Stimulated activated CD4-positive, alpha-beta T cell treated with anti-CD3 and anti-CD28 coated beads, TNF-alpha, amount 100 ng/mL, for 1 hour (primary cell): ENCODE measurements at places on chromosomes 11 and 22.

DNA sequence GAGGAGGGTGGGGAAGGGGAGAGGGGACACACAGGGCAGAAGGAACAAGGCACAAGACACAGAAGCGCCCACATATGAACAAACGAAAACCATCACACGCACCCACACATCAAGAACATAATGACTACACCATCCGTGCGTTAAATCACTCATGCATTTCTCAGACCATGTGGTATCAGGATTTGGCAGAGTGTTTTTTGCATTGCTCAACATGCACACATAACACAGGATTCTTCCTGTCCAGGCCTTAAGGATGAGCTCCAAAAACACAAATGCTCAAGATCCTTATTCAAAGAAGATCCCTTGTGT, 309.5 kb downstream of the CADM1 start:
- no peak for DNase-seq

- DNase-seq = no peak
Observed at GRCh38 chr11:34161812-34162492, 56.5 kb downstream of the NAT10 start.

- no peak for DNase-seq
Observed at GRCh38 chr11:118657238-118657637, 22.2 kb downstream of the TREH start.

- DNase-seq = peak; percentile 39
Observed at GRCh38 chr11:73625696-73626318, 20.6 kb upstream of the PLEKHB1 start.

- no peak for DNase-seq
Observed at GRCh38 chr11:61154528-61154927, 6.7 kb downstream of the VPS37C start.

- DNase-seq = no peak
Observed at GRCh38 chr11:19441752-19442553, 201.2 kb upstream of the E2F8 start.

GRCh38 chr22:20783844-20784723, 10.2 kb downstream of the SERPIND1 start:
- DNase-seq = no peak

DNA sequence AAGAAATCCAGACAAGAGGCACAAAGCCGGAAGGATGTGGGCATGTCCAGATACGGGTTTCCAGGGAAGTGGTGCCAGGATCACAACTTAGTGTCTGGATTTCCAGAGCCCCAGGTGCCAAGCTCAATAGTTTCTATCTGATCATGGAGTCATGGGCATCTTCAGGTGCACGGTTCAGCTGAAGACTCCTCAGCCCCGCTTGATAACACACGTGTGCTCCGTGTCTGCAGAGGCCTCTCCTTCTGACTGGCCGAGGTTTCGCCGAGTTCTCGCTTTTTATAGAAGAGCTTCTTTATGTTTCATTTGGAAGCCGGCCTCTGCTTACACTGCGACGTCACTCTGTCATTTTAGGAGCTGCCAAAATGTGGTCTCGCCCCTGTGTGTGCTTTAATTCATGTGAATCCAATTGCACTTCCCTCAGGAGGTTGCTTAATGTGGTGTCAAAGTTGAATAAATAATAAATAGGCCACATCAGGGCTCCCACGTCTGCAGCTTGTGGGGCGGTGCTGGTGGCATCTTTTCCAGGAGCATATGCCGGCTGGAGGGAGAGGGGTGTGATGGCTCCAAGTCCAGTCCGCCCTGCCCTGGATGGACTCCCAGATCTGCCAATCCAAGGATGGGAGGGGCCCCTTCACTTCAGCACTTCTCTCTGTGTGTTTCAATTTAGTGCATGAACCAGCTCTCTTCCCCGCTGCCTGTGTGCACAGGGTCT, 1410.8 kb downstream of the TBC1D22A start:
- no peak for DNase-seq

- no peak for DNase-seq
Observed at GRCh38 chr11:104060004-104060794, 23.8 kb downstream of the DDI1 start.

- DNase-seq = peak; percentile 45
Observed at GRCh38 chr22:42444077-42444904, 12.1 kb upstream of the NFAM1 start.

DNA sequence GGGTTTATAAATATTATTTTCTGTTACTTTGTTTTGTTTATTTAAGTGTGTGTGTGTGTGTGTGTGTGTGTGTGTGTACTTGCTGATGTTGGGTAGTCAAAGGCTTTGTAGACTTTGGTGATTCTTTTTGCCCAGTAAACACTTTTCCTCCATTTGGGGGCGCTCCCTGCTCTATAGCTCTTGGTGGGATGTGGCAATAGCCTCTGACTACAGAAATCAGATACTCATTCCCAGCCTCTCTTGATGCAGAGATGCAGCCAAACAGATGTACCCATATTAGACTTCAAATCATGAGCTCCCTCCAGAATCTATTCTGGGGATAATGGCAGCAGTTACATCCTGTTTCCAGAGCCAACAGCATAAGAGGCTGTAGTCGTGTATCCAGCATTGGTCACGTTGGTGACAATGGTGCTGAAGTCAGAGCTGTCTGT, 33.4 kb upstream of the APOL5 start:
- DNase-seq = no peak

- no peak for DNase-seq
Observed at GRCh38 chr22:46418827-46419226, 83.3 kb downstream of the TRMU start.

- DNase-seq = peak; percentile 59
Observed at GRCh38 chr11:124763156-124763947, 1.3 kb upstream of the ESAM start.

GRCh38 chr22:17581056-17581455, 17.8 kb downstream of the SLC25A18 start:
- no peak for DNase-seq

GRCh38 chr11:114285599-114285998, 10.6 kb upstream of the NNMT start:
- DNase-seq = no peak

DNA sequence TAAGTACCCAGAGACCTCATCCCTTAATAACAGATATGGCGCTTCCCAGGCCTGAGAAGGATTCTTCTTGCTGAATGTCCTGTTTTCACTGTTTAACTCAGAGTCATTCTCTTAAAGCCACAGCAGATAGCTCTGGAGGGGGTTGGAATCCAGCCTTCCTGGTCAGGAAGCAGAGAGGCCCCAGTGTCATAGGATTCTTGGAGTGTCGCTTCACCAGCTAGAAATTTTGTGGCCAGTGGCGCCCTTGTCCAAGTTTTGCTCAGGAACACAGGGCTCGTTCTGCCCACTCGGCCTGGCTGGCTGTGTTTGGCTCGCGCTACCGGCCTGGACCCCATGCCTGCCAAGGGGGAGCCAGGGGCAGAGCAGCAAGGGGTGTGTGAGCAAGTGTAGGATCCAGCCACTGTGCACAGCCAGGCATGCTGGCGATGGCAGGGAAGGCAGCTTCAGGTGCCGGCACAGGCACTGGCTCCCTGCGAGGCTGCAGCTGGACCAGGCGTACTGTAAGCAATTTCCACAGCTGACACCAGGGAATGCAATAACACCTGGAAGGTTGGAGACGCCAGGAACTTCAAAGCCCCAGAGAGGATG, 214.8 kb upstream of the SESN3 start:
- no peak for DNase-seq

DNA sequence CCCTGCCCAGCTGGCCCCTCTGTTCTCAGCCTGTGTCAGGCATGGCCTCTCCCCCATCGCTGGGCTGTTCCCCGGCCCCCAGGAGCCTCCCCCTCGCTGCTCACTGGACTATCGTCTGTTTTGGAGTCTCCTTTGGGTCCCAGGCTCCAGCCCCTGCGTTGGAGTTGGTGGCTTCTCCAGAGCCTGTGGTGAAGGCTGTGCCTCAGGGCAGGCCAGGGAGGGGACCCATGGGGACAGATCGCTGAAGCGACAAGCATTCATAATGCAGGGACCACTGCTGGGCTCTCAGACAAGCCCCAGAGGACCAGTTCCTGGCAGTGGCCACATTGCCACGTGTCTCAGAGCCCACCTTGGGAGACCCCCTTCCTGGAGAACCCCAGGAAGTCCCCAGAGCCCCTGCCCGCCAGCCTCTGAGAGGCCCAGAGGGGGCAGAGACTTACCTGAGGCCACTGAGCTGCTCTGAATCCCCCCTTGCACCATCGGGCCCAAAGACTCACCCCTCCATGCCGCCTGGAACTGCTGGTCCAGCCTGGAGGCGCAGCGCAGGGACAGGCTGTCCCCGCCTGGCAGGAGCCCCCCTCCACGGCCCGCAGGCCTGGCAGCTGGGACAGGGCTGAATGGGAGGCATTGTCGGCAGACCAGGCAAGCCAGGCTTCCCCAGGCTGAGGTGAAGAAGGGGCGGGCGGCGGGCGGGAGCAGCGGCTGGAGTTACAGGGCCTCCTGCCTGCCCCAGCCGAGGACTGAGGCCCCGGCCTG, at the start of gene CHADL:
CHADL (minus strand) TSS at position 555 of the 756 bp plus-strand sequence; CDS start at position 505, 50 bp downstream.
- DNase-seq = no peak

DNA sequence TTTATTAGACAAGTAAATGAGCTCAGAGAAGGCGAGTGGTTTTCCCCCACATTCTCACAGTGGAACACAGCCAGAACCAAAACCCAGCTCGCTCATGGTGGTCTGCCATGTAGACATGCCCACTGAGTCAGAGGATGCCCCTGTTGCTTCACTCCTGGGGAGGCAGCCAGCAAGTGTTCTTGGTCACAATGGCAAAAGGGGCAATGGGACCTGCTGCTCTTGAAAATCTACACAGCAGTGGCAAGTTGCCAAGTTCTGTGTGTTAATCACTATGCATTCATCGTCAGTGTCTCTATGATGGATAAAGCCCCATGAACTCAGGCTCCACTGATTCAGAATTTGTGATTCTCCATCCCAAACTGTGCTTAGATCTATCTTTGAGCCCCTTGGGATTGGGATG, 64.7 kb upstream of the TBCEL start:
- no peak for DNase-seq

DNA sequence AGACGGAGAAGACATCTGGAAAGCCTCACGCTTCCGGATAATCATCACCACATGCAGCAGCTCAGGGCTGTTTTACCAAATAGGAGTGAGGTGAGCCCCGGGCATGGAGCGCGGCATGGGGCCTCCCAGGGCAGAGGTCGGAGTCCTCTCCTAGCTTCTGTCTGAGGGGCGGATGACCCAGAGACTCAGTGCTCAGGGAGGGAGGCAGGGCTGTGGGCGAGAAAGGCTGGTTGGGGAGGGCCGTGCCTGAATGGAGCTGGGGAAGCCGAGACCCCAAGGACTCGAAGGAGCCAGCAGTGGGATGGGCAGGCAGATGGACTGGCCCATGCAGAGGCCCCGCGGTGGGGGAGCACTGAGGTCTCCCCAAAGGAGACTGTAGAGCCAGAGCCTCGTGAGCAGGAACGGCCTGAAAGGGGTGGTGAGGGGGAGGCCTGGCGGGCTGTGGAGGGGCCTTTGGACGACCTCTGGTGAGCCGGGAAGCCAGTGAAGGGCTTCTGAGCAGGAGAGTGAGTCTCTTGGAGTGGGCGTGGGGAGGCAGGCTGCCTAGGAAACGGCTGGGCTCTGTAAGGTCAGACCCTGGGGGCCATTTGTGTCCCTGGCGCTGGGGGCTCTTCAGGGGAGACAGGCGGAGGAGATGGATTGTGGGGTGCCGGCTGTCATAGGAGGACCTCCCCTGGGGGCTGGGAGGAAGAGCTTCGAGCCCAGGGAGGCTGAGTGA, 24.7 kb upstream of the PANX2 start:
- no peak for DNase-seq

- no peak for DNase-seq
Observed at GRCh38 chr11:116096272-116096995, 592.2 kb upstream of the CADM1 start.

- no peak for DNase-seq
Observed at GRCh38 chr11:116500026-116500946, 272.5 kb downstream of the BUD13 start.

DNA sequence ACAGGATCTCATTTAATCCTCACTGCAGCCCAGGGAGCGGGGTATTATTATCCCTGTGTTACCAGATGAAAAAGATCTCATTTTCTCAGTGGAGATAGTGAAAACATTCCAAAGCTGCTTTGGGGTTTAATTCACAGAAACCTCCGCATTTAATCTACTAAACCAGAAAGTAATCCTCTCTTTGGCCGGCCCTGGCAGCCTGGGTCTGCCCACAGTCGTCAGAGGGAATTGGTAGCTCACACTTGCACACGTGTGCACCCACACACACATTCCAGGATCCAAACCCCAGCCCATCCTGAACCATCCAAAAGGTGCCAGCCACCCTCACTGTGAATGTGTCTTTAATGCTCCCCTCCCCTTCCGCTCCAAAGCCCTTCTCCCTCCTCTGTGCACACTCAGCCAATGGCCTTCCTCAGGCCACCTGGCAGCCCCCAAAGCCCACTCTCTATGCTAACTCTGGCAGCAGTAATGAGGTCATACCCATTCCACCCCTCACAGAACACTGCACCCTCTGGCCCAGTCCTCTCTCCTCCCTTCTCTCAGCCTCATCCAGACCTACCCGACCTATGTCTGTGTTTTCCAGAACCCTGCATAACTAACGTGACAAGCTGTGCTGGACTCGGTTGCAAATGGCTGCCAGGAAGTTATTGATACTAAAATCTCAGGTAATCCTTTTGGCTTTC, 466.2 kb downstream of the SOX6 start:
- no peak for DNase-seq

DNA sequence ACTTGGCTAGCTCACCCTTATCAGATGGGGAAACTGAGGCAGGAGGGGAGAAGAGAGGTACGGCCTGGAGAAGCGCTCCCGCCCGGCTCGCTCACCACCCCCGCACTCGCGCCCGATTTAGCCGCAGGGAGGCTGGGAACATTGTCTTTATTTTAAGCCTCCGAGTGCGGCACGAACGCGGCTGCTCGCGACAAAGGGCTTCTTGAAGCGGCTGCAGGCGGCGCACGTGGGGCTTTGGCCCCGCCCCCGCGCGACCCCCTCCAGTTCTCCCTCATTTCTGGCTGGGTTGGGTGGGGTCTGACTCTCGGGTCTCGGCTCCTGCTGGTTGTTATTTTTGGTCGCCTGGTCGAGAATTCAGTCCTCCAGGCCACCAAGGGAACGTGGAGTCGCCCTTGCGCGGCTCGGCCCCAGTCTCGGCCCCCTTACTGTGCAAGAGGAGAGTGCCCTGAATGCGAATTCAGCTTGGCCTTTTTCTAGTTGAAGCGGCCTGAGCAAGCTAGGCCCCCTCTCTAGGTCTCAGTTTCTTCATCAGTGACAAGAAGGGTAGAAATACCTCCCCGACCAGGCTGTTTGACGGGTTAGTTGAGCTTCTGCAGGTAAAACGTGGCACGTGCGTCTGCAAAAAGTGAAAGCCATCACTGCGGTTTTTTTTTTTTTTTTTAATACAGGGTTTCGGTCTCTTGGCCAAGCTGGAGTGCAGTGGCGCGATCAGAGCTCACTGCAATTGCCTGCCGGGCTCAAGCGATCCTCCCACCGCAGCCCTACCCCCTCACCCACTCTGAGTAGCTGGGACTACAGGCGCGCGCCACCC, 2.6 kb upstream of the CHRM1 start:
- DNase-seq = no peak

DNA sequence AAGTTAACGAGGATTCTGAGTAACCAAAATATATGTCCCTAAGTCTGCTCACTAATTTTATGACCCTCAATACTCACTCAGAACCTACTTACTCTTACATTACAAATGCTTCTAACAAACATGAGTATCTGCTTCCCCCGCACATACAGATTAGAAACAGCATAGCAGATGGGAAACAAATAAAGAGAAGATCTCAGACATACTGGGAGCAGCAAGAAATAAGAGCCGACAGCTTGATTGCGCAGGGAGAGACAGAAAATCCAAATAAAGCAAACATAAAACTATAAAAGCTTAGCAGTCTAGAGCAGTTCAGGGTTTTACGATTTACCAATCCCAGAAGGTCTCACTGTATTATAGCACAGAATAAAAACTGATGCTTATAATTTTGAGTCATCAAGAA, 89.1 kb upstream of the DBX1 start:
- DNase-seq = no peak
